CMK (cell line): ENCODE measurements at places on chromosomes 16 and 17.

DNA sequence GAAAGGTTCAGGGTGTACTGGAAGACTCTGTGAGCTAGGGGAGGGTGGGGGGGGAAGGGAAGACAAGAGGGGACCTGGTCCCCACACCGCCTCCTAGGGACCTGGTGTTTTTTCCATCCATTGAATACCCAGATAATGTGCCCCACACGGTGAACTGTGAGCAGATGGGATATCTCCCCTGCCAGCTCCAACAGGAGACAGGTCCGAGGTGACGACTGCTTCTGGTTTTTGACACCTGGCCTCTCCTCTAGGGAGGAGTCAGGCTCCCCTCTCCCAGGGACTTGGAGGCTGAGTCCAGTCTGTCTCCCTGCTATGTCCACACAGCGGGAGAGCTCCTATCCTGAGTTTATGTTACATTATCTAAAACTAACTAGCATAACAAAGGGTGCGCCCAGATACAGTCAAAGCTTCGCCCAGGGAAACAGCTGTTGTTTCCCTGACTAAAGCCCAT, 1.8 kb downstream of the MARVELD3 start:
- DNase-seq = no peak

DNA sequence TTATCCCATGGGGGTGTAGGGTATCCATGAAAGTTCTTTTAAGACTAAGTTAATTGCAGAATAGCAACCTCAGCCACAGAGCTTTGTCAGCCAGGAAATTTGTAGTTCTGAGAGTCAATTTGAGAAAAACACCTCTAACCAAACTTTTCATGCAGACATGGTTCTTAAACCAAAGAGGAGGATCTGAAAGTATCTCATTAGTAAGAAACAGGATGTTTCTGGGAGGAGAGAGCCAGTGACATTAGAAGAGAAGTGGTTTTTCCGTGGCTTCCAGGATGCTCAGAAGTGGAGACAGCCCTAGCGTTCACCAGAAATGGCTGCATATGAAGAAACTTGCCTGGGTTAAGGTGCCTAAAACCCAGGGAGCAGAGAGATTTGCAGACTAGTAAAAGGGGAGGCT, 7.9 kb downstream of the GNAO1 start:
- no peak for DNase-seq

GRCh38 chr16:49491106-49491670, 117.6 kb downstream of the C16orf78 start:
- DNase-seq = no peak

- no peak for DNase-seq
Observed at GRCh38 chr16:7689234-7689633, 356.6 kb downstream of the RBFOX1 start.

- DNase-seq = no peak
Observed at GRCh38 chr16:3479654-3480216, 15.6 kb downstream of the C16orf90 start.

DNA sequence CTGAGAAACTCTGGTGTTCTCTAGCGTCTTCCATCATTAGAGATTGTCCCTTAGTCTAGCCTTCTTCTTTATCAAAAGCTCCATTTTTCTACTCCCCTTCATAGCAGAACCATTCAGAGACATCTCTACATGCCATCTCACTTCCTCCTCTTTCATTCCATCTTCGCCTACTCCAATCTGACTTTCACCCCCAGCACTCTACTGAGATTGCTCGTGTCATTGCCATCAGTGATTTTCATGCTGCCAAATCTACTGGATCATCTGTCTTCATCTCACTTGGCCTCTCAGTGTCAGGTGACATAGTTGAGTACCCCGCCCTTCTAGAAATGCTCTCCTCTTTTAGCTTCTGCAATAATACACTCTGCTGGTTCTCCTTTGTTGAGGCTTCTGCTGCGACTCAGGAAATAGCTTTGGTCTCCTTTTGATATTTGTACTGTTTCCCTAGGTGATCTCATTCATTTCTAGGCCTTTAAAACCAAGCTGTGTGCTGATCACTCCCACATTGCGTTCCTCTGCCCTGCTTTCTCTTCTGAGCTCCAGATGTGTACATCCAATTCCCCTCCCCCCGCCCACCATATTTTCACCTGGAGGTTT, 119.1 kb downstream of the FTO start:
- no peak for DNase-seq

GRCh38 chr16:68251832-68252231, 6.7 kb downstream of the PLA2G15 start:
- DNase-seq = no peak

DNA sequence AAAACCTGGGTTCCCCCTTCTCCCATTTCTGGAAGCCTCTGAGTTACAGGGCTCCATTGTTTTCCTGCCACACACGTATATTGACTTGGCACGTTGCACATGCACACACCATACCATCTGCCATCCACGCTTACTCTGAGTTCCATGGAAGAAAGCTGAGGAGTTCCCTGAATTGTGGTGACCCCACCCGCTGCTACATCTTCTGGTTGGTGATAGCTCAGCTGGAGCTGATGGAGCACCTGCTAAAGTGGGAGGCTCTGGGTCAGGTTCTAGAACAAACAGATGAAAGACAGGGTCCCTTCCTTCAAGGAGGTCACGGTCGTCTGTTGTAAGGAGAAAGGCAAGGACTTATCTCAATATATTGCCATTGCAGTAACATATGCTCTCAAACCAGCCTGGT, 41.1 kb downstream of the TMEM11 start:
- no peak for DNase-seq

GRCh38 chr16:69077251-69077650, 28.2 kb upstream of the HAS3 start:
- no peak for DNase-seq

DNA sequence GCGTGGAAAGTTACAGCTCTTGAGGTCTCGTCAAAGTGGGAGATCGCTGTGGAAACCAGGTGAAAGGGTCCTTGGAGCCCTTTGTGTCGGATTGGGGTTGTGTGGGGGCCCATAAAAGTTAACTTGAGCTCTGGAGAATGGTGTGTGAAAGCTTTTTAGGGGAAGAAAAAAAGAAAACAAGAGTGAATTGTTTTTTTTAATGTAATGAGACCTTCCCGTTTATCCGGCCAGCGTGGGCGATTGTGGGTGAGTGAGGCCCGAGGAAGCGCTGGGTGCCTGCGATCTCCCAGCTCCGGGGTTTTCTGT, 150.6 kb downstream of the MSI2 start:
- no peak for DNase-seq

- no peak for DNase-seq
Observed at GRCh38 chr17:13353590-13353989, 248.1 kb downstream of the HS3ST3A1 start.

DNA sequence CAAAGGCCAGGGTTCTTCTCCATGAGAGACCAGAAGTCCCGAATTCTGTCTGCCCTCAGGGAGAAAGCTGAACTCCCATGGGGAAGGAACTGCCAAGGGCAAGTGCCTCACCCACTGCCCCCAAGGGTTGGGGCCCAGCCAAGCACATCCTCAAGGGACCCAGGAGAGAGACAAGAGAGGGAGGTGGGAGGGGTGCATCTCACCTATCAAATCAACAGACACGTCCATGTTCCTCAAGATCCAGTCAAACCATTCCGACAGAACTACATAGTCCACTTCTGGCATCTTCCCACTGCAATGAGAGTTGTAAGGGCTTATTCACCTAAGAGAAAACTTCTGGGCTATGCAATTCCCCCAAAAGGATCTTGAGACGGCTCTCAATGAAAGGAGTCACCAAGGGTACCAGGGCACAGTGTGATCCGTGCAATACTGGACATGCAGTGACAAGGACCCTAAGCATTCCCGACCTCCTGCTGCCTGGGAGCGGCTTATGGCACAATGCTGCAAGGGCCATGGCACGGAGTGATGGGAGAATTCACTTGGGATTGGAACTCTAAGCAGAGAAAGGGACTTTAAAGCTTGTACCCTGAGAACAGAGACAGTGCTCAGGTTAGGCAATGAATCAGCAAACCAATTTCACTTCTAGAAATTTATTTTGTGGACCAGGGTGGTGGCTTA, 32.2 kb downstream of the TK2 start:
- no peak for DNase-seq

GRCh38 chr16:89370081-89370511, 120.3 kb downstream of the ANKRD11 start:
- DNase-seq = no peak

DNA sequence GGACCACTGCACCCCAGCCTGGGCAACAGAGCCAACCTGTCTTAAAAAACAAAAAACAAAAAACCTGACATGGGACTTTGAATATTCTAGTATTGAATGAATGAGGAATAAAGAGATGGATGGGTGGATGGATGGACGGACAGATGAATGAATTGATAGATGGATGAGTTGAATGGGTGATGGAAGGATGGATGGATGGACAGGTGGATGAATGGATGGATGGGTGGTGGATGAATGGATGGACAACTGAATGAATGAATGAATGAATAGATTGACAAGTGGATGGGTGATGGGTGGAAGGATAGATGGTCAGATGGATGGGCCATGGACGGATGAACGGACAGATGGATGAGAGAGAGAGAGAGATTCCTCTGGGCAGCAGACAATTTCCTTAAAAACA, 22.8 kb upstream of the CEP20 start:
- no peak for DNase-seq

- no peak for DNase-seq
Observed at GRCh38 chr16:2337431-2338296, 2.9 kb downstream of the ABCA3 start.

DNA sequence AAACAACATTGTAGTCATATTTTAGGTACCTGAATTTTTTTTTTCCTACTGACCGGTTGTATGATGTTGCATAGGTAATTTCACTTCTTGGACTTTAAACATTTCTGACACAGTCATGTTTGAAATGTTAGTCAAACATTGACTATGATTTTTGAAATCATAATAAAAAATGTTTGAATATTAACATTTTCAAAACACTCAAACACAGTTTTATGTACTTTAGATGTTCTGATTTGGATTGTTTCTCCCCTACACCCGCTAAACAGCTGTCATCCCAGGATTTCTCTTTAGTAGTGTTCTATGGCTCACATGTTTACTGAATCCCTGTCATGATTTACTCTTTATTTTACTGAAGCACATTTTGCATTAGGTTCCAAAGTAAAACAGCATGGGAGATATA, 102.9 kb upstream of the NPEPPS start:
- DNase-seq = no peak

GRCh38 chr16:55055262-55055661, 124.6 kb downstream of the IRX5 start:
- DNase-seq = no peak

GRCh38 chr17:28398280-28398981, 7.6 kb downstream of the SLC46A1 start:
- DNase-seq = no peak
